Globus pallidus (tissue), 1 donor: ENCODE measurements at places on chromosomes 7 and 10.
A peak's percentile ranks its signal among the peaks of the same experiment; 100 is the strongest.

DNA sequence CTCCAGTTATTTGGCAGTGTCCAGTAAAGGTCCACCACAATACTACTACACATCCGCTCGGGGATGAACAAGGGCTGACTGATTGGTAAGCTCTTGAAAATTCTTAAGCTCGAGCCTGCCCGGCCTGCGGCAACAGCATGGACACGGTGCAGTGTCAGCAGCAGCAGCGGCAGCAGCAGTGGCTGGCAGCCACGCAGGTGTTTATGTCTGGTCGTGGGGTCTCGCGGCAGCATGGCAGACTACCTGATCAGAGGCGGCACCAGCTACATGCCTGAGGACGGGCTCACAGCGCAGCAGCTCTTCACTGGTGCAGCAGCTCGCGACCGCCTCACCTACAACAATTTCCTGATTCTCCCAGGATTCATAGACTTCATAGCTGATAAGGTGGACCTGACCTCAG lies 19.6 kb upstream of the TRIM24 start:
- no peak for DNase-seq

DNA sequence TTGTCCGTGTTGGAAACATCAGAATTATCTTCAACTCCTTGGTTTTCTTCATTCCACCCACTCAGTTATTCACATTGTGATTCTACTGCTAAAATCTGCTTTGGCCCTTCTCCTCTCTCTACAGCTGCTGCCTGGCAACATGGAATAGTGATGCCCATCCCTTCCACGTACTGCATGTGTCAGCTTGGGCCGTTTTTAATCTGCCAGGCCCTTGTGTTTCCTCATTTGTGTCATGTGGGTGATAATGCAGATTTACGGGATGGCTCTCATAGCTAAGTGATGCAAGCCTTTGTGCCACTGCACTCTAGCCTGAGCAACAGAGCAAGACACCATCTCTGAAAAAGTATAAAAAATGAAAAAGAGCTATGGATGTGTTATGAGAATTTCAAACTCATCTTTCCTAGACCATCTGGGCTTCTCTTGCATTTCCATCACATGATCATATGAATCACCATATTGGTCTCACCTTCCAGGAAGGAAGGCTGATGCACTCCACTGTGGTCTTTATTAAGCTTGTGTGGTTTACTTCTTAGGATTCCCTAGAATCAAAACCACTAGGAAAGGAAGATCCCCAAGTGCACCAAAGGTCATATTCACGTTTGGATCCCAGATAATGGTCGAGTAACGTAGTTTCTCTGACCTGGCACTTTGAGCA lies 20.6 kb upstream of the CELF2 start:
- no peak for DNase-seq

- no peak for DNase-seq
Measured at GRCh38 chr7:23410446-23411183, 59.7 kb downstream of the IGF2BP3 start.

DNA sequence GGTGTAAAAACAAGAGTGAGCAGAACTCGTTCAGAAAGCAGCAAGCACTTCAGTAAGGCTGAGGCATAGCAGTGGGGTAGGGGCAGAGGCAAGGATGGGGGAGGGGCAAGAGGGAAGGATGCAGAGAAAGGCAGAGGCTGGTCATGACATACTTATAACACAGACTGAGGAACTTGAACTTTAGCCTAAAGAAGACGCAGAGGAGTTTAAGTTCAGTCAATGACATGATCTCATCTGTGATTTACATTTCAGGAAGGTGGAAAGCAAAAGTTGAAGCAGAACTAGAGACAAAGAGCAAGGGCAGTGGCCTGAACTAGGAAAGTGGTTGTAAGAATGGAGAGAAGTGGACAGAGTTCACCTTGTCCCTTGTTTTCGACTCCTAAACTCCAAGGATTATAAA lies 15.8 kb downstream of the MACC1 start:
- no peak for DNase-seq

GRCh38 chr10:70765794-70766594 lies 19.2 kb downstream of the TBATA start:
- DNase-seq = no peak

DNA sequence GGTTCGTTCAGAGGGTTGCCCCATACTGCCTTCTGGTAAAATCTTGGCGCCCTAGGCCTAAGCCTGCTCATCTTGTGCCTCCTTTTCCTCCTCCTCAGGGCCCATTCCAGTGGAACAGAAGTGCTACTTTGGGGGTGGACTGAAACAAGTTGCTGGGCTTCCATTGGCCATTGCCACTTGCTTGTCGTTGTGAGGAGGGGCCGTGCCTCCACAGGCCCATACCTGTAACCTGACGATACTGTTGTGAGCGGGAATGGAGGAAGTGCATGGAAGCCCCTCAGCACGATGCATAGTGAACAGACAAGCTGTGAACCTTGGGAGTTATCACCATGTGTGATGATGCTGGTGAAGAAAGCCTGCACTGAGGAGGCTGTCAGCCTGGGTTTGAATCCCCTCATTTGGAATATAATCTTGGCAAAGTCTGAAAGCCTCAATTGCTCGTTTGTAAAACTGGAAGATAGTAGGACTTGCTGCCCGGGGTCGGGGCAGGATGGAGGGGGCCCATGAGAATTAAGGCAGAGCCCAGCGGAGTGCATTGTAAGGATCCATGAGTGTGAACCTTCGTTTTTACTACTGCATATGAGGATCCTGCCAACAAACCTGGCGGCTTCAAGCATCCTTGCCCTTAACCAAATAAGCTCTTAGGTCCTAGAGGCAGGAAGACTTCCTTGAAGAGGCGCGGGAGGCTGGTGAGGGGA lies 671 bp upstream of the PAPSS2 start:
- DNase-seq = no peak

- no peak for DNase-seq
Measured at GRCh38 chr7:26696161-26696560, 168.2 kb downstream of the SKAP2 start.

- no peak for DNase-seq
Measured at GRCh38 chr7:1951159-1951536, 281.1 kb downstream of the ELFN1 start.

- DNase-seq = no peak
Measured at GRCh38 chr7:8592167-8592566, 158.8 kb downstream of the NXPH1 start.

- no peak for DNase-seq
Measured at GRCh38 chr10:78600740-78601139, 468.0 kb upstream of the ZMIZ1 start.

- DNase-seq = peak; percentile 67
Measured at GRCh38 chr10:623014-623413, 66.5 kb downstream of the DIP2C start.

DNA sequence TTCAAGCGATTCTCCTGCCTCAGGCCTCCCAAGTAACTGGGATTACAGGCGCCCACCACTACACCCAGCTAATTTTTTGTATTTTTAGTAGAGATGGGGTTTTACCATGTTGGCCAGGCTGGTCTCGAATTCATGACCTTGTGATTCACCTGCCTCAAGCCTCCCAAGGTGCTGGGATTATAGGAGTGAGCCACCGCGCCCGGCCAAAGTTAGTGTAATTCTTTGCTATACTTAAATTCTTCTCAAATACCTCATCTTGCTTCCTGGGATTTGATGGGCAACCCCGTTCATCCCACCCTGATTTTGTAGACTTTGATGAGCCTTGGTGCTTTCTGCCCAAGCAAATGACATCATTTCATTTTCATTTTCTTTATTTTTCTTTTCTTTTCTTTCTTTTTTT lies 54.5 kb downstream of the PAX2 start:
- DNase-seq = no peak

GRCh38 chr10:101011517-101012423 lies 12.2 kb downstream of the LZTS2 start:
- peak; percentile 47 for DNase-seq

DNA sequence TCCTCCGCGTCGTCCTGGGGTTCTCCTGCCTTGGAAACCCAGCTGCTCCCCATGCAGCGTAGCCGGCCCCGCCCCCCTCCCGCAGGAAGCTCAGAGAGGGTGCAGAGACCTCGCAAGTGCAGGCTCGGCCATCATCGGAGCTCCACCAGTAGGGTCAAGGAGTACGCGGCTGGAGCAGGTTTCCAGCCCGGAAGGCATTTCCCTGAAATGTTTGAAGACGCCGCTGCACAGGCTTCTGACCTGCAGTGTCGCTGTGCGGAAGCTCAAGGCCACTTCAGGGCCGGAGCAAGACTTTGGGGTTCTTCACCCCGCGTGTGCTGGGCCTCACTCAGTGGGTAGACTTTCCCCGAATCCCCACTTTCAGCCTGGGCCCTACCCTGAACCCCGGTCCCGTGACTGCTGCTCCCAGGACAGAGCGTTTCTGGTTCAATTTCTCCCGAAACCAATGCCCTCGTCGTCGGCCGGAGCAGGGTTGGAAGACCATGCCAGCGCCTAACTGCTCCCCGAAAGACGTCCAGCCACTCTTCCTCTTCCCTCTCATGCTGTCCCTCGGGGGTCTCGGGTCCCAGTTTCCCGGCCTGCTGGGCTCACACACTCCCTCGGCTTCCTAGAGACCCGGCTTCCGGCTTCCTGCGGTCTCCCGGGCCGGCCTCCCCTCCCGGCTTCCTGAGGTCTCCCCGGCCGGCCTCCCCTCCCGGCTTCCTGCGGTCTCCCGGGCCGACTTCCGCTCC lies 52.1 kb downstream of the INSIG1 start:
- no peak for DNase-seq

DNA sequence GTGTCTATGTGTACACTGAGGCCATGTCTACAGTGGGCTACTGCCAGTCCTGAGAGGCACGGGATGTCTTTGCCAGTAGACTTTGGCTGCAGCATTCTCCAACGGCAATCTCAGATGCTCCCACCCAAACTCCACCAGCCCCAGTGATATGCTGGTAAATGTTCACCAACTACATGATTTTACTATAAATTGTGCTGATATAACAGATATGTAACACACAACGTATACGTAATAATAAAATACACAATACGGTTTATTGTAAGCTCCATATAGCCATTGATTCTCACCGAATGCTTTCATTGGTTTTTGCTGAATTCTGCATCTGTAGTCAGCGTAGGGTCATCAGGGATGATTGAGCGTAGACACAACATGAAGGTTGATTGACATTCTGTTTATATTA lies 47.3 kb upstream of the C7orf33 start:
- DNase-seq = no peak
